ENCODE measurements at places on chromosomes 13 and 19.

GRCh38 chr13:32443111-32443510 lies 15.2 kb upstream of the N4BP2L1 start:
- no peak for DNase-seq

GRCh38 chr19:28898249-28898648 lies 314.7 kb downstream of the UQCRFS1 start:
- DNase-seq: no peak

DNA sequence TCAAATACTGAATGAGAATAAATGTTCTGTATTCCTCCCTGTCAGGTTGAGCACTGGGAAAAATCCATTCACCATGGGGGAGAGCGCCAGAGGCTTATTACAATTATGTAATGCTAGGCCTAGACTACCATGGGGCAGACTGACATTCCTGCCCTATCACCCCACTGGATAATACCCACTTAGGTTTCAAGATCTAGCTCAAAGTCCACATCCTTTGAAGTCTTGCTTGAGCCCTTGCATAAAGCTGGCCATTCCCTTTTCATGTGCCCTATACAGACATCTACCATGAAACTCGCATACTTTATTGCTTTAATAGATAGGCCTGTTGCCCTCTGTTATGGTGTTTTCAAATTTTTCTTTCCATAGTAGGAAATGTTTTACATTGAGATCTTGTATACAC lies 149.3 kb downstream of the RGCC start:
- DNase-seq: no peak

DNA sequence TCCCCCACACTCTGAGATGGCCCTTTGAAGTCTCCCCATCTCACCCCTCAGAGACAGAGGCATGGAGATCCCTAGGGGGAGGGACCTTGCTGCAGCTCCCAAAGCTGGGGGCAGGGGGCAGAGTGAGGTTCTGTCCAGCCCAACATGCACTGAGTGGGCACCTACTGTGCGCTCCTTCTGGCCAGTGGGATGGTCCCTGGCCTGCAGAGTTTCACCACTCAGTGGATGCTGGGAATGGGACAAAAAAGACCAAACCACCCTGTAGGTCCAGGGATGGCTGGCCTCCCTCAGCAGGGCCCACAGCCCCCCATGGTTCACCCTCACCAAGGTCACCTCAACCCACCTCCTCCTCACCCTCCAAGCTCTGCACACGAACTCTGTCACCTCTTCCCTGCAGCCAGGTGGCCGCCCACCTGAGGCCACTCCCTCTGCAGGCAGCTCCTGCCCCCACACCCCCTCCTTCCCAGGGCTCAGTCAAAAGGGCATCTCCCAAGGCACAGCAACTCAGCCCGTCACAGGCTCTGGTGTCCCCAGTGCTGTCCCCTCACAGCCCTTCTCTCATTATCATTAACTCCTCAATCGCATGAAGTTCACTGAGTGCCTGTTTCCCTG lies 16.1 kb downstream of the CEACAM21 start:
- DNase-seq: no peak

GRCh38 chr13:30037306-30037705 lies 186.9 kb upstream of the UBL3 start:
- no peak for DNase-seq

- DNase-seq: no peak
Observed at GRCh38 chr13:76214001-76214400, 577.9 kb downstream of the LMO7 start.

GRCh38 chr19:34243876-34244578 lies 10.3 kb upstream of the GARRE1 start:
- DNase-seq: no peak

GRCh38 chr13:52070929-52071523 lies 46.5 kb downstream of the UTP14C start:
- no peak for DNase-seq

DNA sequence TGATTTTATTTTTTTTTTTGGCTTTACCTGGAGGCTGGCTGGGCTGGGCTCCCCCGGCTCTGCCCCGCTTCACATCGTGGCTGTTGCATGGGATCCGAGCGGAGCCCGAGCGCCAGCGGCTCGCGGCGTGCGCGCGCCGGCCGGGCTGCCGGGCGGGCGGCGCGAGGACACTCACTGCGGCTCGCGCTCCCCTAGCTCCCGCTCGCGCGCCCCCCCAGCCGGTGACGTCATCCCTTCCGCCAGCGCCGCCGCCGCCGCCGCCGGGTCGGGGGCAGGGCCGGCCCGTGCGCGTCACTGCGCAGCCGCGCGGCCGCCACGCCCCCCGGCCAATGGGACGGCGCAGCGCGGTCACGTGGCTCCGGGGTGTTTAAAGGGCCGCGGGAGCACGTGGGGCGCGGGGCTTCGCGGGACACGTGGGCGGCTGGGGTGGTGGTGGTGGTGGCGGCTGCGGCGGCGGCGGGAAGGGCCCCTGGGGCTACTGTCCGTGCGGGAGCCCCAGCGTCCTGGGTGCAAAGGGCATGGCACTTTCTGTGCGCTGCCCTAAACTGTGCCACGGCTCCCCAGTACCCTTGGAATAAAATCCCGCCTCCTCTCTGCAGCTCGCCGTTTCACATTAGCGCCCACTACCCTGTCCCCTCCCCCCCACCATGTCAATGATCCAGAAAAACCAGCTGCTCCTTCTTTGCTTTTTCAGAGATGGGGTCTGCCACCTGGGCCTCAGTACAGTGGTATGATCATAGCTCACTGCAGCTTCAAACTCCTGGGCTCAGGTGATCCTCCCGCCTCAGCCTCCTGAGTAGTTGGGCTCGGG lies at the start of gene PTPRS:
TSS of gene PTPRS (minus strand) at position 176 of the 811 bp plus-strand sequence. CDS start 54,672 bp downstream, outside the sequence.
- DNase-seq: peak; percentile 27

- no peak for DNase-seq
Observed at GRCh38 chr13:75339635-75340374, 142.2 kb downstream of the TBC1D4 start.

DNA sequence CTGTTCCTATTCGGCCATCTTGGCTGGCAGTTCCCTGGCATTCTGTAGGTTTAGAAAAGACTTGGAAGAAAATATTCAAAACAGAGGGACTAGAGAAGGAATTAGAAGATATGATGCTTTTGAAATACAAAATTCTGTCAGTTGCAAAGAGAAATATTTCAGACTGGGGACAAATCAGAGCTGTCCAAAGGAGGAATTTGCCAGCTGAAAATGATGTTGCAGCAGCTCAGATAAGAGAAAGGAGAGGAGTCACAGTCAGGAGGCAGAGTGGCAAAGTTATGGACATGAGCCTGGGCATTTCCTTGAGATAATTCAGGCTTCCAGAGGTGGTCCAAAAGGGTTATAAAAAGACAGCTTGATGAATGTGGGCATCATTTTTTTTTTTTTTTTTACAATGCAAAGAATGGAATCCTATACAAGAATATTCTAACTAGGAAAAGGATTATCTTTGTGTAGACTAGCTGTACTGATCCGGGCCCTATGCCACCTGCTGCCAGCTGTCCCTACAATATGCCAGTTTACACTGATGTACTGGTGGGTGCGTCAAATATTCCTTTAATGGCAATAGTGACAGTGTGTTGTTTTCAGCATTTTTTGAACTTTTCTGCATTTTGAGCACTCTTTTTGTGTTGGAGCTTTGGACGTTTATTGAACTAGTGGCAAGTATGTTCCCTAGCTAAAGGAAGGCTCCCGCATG lies 31.8 kb upstream of the CBY2 start:
- no peak for DNase-seq

All from activated CD4-positive, alpha-beta T cell treated with anti-CD3 and anti-CD28 coated beads, Interleukin-2, amount 50 U/mL, for 24 hours (primary cell).